ENCODE measurements at places on chromosomes 7 and 10.

- DNase-seq = no peak
Measured at GRCh38 chr10:71473671-71474599, 77.2 kb downstream of the CDH23 start.

DNA sequence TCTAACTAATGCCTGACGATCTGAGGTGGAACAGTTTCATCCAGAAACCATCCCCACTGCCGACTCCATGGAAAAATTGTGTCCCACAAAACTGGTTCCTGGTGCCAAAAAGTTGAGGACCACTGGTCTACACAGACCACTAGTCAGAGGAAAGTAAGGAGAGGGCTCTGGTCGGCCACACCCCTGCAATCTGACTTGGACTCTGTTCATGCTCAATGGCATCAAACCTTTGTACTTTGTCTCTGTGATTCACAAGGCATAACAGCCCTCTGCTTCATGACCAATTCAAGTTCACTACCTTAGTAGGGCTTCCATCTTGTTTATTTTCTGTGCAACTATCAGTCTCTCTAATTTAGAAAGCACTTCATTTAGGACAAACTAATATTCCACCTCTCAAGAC lies 1.8 kb downstream of the TUBAL3 start:
- DNase-seq = no peak

GRCh38 chr7:40763319-40764287 lies 628.8 kb downstream of the SUGCT start:
- DNase-seq = peak; percentile 22

DNA sequence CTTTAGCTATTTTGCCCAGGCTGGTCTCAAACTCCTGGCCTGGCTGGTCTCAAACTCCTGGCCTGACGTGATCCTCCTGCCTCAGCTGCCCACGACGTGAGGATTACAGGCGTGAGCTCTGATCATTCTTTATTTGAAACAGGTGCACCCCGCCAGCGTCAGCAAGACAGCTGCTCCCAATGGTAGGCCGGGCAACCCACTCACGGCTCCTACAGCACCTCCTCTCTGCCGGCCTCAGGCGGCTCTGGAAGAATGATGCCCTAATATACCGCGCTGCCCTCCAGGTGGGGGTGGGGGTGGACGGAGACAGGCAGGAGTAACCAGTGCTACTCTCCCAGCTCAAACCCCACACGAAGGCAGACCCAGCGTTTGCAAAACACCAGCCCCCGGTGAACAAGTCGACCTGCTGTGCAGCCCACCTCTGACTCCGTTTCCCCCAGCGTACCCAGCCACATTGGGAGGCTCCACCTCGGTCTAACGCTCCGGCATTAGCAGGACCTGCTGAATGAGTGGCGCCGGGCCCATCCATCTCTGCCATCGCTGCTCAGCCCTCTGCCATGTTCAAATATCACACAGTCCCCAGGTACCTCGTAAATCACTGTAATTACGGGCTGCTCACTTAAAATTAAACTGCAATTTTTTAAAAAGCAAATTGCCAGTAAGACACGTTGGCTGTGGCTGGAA lies 148.6 kb downstream of the ELFN1 start:
- DNase-seq = no peak

DNA sequence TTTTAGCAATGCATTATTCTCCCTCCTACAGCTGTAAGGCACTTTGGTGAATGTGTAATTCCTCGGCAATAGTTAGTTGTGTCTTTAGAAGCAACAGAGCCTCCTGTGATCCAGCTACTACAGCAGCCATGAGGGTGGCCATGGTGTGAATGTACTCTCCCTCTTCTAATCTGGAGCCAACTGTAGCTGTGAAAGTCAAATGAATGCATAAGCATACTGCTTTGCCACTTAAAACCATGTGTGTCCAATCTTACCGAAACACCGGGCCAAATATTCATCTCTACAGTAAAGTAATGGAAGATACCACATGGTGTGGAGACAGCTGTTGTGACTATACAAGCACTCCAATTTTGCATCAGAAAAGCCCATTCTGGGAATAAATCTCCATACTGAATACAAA lies 195.0 kb downstream of the DNAJC1 start:
- DNase-seq = no peak

GRCh38 chr7:99805641-99806040 lies 21.7 kb upstream of the CYP3A4 start:
- DNase-seq = no peak

DNA sequence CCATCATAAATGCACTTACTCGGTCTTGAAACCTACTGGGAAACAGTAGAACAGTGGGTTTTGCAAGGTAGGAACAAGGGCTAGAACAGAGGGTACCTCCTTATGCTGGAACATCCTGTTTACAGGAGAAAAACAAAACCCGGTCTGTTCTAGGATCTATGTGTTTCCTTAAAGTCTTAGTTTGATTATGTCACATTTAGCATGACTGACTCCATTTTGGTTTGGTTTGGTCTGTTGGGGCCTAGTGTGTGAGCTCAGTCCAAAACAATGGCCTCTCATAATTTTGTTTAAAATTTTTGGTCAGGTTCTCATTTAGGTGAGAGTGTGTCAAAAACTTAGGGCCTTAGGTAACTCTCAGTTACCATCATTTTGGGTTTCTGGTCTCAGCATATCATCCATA lies 96.3 kb upstream of the TRIM24 start:
- no peak for DNase-seq

GRCh38 chr7:100914208-100914878 lies 18.7 kb upstream of the ACHE start:
- DNase-seq = no peak

GRCh38 chr7:28296571-28297483 lies 115.5 kb upstream of the CREB5 start:
- no peak for DNase-seq

GRCh38 chr7:29274146-29275017 lies 79.8 kb downstream of the CHN2 start:
- no peak for DNase-seq

DNA sequence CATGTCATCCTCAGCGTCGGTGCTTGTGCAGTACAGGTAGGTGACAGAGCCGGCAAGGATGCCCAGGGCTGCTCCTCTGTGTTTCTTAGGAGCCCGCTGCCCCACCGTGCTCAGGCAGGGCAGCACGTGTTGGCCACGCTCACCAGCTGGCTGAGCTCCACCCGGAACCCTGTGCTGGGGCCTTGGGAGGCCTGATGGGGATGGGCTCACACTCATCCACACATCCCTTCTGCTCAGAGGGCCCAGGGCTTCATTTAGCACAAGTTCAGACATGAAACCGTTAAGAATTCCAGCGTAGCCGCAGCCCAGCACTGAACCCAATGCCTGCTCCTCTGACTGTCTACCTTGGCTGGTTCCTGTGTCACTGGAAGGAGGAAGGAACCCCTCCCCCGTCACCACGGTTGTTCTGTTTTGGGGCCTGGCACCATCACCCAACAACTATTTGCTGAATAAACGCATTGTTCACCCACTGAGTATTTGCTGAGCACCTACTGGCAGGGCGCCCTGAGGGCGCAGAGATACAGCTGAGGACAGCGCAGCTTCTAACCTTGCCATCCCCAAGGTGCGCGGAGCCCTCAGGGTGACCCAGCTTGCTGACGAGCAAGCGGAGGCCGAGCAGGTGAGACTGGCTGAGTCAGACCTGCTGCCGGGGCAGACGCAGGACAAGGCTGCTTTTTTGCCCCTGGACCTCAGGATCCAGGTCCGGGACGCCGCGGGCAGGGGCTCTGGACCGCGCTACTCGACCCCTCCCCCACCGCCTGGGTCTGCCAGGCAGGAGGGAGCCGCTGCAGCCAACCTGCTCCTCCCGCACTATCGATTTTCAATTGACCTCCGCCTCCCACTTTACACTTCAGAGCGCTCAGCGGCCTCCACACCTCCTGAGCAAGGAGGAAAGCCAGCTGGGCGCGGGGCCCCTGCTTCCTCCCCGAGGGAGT lies 50.6 kb upstream of the RET start:
- no peak for DNase-seq

- no peak for DNase-seq
Measured at GRCh38 chr10:15747632-15748031, 27.9 kb upstream of the ITGA8 start.

- no peak for DNase-seq
Measured at GRCh38 chr10:101879456-101880231, 36.0 kb upstream of the KCNIP2 start.

- DNase-seq = no peak
Measured at GRCh38 chr7:96304573-96304972, 17.3 kb downstream of the SLC25A13 start.

DNA sequence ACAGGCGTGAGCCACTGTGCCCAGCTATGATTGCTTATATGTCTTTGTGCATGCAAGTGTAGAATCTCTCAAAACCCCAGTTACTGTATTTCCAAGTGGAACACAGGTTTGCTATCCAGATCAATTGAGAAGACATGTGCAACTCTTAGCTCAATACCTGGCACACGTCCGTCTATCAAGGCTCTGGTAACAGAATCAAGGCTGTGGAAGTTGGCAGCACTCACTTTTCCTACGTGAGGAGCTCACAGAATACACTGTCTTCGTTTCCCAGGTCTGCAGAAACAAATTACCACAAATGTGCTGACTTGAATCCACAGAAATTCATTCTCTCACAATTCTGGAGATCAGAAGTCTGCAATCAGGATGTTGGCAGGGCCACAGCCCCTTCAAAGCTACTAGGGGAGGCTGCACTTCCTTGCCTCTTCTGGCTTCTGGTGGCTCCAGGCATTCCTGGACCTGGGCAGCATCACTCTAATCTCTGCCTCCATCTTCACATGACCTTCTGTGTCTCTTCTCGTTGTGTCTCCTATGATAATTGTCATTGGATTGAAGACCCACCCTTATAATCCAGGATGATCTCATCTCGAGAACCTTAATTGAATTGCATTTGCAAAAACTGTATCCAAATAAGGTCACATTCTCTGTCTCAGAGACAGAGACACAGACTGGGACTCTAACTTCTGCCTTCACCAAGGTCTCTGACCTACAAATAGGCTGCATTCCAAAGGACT lies 84.8 kb upstream of the C7orf33 start:
- no peak for DNase-seq

DNA sequence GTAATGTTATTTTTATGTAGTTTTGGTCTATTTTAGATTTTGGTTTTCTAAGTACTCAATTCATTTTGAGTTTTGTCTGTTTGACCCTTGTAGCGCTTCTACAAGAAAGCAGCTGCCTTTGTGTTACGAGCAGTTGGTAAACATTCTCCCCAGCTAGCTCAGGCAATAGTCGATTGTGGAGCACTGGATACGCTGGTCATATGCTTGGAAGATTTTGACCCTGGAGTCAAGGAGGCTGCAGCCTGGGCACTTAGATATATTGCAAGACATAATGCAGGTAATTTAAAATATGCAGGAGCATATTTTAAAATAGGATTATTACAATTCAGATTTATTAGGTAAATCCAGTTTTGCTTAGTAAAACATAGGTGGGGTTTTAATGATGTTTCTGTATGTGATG lies 23.1 kb downstream of the SPAG6 start:
- DNase-seq = no peak

GRCh38 chr7:90596671-90597562 lies 796 bp downstream of the CDK14 start:
- DNase-seq = no peak

DNA sequence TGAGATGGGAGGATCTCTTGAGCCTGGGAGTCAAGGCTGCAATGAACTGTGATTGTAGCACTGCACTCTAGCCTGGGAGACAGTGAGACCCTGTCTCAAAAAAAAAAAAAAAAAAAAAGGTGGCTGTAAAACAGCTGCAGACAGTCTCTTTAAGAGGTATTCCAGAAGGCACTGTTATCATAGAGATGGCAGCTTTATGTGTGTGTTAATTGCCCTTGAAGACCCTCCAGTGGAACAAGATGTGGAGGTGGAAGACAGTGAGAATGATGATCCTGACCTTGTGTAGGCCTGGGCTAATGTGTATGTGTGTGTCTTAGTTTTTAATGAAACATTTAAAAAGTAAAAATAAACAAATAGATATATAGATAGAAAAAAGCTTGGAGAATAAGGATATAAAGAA lies 66.0 kb downstream of the ZNF487 start:
- DNase-seq = no peak

DNA sequence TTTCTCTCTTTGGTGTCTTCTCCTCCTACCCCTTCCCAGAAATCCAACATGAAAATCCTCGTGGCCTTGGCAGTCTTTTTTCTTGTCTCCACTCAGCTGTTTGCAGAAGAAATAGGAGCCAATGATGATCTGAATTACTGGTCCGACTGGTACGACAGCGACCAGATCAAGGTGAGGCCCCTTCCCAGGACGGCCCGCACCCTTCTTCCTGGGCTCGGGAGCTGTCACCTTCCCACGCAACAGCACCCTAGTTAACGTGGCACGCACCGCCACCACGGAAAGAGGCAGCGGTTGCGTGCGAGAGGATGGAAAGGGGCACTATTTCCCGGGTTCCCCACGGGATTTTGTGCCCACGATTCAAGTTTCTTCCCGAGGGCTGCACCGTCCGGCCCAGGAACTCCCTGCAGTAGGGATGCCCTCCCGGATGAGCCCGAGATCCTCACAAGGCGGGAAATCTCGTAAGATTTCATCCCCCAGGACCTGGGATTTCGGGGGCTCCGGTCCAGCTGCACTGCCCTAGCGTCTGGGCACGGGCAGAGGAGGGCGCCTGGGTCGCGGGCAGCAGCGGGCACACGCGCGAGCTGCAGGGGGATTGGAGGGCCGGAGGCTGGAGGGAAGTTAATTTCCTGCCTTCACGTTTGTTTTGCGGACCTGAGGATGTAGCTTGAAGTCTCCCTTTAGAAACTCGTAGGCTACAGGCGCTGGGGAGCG lies 834 bp downstream of the TAC1 start:
- no peak for DNase-seq

DNA sequence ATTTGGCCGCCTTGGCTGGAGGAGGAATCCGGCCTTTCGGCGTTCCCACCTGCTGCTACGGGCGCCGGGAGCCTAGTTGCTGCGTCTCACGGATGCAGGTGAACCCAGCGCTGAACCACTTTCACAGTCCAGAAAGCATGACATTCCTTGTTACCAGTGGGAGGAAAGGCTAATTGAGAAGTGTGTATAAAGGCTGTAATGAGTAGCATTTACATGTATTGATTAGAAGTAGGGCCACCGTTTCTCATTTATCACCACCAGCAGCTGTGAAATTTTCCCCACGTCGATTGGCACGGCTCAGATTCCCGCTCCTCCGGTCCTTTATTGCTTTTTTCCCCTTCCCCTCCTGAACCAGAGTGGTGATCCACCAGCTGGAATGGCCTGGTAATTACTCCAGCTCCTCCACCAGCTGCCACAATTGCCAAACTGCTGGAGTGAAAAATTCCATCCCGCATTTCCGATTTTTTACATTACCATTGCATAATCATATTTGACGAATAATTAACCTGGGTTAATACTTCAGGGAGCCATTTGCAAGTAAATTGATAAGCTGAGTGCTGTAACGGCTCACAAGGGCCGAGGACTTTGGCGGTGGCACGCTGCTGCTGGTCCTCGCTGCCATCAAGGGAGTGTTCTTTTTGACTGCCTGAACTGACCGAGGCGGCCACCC lies 153.3 kb downstream of the POU6F2 start:
- DNase-seq = no peak

Measured in HFF-Myc (cell line).